ENCODE measurements at places on chromosomes 11 and 22.
A peak's percentile ranks its signal among the peaks of the same experiment; 100 is the strongest.

DNA sequence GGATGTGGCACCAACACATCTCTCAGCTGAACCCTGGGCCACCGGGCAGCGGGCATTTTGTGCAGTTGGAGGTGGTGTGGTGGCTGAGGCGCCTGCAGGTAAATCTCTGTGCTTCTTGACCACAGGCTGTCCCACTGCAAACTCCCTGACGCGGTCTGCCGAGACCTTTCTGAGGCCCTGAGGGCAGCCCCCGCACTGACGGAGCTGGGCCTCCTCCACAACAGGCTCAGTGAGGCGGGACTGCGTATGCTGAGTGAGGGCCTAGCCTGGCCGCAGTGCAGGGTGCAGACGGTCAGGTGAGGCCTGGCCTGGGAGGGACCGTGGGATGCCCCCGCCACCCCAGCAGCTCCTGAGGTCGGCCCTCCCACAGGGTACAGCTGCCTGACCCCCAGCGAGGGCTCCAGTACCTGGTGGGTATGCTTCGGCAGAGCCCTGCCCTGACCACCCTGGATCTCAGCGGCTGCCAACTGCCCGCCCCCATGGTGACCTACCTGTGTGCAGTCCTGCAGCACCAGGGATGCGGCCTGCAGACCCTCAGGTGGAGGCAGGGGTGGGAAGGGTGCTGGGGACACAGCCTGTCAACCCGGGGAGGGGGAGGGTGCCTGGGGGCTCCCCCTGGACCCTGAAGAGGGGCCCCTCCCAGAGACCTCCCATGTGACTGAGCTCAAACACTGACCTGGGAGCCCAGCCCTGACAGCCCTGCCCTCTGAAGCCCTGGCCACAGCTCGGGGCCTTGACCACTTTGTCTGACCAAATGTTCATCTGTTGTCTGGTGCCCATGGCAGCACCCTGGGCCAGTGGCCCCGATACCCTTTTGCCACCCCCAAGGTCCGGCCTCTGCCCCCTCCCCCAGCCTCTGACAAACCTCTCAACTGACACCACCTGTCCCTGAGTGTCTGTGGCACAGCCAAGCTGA is 4.6 kb upstream of the PGGHG start:
- no peak for DNase-seq

DNA sequence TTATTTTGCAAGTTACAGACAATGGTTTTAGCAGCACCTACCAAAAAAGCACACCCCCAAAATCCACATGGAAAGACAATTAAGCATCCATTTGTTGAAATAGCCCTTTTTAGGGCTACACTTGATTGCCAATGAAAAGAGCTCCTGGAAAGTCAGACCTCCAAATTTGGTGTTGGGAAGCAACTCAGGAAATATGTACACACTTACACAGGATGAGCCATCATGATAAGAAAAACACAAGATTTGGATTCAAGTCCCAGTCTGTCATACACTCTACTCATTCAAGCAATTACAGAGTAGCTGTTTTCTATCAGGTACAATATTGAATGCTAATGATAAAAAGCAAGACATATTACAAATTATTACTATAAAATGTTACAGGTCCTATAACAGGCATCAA is 31.5 kb downstream of the FAM168A start:
- DNase-seq, result no peak

- no peak for DNase-seq
Measured at GRCh38 chr11:71441251-71441650, 6.9 kb downstream of the DHCR7 start.

- DNase-seq, result no peak
Measured at GRCh38 chr22:39419096-39419495, 19.5 kb downstream of the TAB1 start.

DNA sequence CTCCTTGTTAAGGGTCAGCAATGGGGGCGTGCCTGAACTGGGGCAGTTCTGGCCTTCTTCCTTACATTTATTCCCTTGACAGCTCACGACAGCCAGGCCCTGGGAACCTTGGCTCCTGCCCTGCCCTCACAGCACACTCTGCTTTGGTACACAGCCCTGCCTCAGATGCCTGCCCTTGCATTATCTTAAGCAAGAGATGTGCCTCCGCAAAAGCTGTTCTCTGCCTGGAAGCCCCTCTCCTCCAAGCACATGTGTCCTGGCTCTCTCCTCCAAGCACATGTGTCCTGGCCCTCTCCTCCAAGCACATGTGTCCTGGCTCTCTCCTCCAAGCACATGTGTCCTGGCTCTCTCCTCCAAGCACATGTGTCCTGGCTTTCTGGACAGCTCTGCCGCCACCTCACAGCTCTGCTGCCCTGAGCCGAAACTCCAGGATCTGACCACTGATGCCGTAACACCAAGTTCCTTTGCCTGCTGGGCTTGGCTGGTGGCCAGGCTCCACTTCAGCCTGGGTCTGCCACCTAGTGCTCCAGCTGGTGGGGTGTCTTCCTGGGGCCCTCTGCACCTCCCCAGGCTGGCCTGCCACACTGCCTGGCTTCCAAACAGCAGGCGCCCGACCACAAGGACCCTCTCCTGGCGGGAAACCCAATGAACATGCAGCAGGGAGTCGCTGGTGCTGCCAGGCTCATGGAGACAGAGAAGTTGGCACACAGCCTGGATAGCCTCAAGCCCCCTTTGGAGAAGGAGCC is 53.0 kb downstream of the SCUBE1 start:
- DNase-seq, result no peak

DNA sequence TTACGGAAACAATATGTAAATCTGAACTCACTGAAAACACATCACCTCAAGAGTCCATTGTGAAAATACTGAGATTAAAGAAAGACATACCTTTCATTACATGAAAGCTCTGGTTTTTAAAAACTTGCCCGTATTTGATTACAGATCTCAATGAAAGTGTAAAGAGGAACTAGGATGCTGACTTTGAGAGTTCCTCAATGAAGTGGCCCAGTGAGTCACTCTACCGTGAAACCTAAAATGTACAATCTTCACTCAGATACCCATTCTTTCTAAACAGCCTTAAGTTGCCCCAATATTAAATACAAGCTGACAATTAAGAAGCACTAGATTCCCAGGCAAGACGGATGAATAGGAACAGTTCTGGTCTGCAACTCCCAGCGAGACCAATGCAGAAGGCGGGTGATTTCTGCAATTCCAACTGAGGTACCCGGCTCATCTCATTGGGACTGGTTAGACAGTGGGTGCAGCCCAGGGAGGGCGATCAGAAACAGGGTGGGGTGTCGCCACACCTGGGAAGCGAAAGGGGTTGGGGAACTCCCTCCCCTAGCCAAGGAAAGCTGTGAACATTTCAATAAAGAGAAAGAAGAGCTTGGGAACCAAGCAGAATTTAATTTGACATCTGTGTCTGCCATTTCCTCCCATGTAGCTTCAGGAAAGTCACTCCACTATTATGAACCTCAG is 33.8 kb upstream of the OR9G4 start:
- DNase-seq, result no peak

- DNase-seq, result no peak
Measured at GRCh38 chr11:22244986-22245592, 52.2 kb downstream of the ANO5 start.

DNA sequence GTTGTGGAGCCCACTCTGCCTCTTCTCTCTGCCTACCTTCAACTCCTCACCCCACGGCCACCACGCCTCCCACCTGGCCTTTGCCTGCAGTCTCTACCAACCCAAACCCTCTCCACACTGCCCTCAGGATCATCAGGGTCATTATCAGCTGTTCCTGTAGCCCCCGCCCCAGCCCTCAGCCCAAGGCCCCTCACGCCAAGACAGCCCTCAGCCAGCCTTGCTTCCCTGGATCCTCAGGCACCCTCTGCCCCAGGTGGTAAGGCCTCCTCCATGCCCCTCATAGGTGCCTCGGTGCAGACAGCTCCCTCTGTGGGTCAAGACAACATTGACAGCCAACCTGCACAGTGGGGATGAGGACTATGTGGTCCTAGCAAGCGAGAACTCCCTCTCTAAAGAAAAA is 1.7 kb downstream of the SBF1 start:
- DNase-seq, result no peak

GRCh38 chr11:11389238-11389637 is 36.2 kb upstream of the CSNK2A3 start:
- DNase-seq, result no peak

- DNase-seq, result no peak
Measured at GRCh38 chr22:18035751-18036150, 11.4 kb upstream of the MICAL3 start.

GRCh38 chr11:134536677-134537076 is 124.6 kb upstream of the B3GAT1 start:
- DNase-seq, result no peak

DNA sequence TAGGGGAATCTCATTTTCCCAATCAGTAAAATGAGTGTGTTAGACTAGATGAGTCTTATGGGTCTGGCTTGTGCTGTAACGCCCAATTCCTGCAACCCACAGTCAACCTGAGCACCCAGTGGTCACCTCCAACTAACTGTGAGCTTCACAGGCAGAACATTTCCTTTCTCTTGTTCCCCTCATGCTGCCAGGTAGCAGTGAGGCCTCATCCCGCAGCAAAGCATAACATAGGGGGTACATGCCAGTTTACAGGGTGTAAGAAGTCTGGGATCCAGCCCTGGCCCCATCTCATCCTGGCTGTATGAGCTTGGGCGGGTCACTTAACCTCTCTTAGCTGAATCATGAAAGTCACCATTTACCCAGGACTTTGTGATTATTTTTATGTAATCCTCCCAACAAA is 3.7 kb downstream of the EFEMP2 start:
- no peak for DNase-seq

DNA sequence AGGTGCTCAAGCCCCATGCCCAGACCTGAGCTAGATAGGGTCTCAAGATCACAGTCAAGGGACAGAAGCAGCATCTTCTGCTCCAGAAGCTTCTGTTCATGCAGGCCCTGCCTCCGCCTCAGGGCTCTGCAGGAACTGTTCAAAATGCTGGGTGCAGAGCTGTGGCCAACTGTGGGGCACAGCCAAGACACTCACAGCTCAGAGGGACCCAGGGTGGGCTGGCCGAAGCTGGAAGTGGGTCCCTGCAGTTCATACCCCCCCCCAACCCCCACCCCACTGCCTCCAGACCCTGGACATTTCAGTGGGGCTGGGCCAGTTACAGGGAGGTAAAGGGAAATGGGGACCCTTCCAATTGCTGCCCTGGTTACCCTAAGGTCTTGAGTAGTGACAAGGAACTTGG is 129.0 kb downstream of the CRYBB2 start:
- DNase-seq, result no peak

GRCh38 chr11:8333811-8334401 is 70.2 kb upstream of the LMO1 start:
- DNase-seq, result no peak

GRCh38 chr11:133832096-133832990 is 13.0 kb downstream of the SPATA19 start:
- DNase-seq, result no peak

DNA sequence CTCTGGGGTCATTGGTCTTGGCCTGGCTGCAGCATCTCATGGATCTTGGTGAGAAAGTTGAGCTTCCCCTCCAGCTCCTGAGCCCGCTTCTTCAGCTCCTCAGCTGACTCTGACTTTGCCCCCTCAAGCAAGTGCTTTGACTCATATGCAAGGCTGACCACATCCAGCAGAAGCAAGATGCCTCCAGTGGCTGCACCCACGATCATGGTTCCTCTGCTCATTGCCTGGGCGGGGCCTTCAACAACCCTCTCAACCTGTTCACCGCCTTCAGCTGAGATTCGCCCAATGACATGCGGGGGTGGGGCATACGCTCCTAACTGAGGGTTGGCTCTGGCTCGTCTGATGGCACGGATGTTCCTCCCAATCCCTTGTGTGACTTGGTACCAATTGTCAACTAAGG is 11.9 kb downstream of the APOL2 start:
- no peak for DNase-seq

DNA sequence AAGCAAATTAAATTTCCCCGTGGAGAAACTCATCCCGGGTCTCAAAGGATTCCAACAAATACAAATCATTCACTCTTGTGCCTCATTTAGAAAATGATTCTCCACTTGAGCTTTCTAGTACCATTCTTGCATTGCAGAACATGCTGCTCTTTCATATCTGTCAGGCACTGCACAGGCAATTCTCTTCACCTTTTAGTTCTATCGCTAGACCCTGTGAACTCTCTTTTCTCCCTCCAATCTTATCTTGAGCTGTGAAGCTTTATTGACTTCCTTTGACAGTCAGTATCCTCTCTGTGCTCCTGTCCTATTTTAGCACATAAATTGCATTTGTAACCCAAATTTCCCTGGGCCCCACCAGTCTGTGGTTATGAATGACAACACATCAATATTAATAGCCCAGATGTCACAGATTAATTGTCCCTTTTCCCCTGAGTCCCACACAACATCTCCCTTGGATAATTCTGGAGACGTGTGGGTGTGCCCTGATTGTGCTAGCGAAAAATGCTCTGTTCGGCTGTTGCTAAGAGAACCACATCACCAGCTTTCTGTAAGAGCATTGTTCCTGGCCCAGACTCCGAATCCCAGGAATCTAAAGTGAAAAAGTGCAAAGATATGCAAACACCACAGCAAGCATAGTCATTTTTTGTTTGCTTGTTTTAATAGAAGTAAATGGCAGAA is 22.4 kb upstream of the SC5D start:
- no peak for DNase-seq

DNA sequence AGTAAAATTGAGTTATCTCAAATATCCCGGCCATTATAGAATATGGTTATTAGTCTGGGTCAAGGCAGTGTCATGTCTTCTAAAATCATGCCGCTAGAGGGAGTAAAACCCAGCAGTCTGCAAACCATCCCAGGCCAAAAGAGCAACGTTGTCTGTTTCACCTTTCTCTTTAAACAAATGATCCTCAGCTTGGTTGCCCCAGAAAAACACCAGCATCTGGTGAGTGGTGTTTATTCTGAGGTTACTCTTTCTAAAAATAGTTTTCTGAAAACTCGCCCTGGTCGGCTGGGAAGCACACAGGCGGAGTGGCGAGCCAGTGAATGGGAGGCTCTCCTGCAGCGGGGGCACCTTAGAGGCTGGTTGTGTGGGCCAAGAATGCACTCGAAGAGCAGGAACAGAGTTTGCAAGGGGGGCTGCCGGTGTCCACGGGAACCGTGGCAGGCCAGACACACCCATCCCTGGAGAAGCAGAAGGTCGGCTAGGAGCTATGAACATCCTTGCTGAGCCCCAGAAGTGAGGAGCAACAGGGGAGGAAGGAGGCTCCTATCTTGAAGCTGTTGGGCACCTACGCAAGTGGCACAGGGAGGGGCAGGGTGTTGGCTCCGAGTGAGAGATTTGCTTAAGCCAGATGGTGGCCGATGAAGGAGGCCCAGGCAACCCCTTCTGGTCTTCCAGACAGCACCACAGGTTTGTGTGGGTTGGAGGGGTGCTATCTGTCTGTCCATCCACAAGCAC is 297.1 kb downstream of the ETS1 start:
- peak; percentile 57 for DNase-seq

- no peak for DNase-seq
Measured at GRCh38 chr11:117986981-117987574, 884 bp downstream of the IL10RA start.

GRCh38 chr11:105100206-105100605 is 39.4 kb downstream of the CARD18 start:
- DNase-seq, result no peak

DNA sequence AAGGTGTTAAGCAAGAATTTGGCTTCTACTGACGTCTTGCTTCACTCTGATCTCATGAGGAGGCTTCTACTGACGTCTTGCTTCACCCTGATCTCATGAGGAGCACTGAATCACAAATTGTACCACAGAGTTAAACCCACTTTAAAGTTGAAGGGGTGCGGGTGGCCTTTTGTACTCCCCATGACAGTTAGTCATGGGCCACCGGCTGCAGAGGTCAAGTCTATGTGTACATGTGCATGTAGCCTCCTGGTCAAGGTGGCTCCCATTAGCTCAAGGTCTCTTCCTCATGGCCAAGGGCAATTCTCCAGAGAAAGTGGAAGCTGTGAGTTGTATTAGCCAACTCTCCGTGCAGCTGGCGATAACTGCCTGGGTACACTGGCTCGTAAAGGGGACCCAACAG is 23.1 kb upstream of the FZD4 start:
- DNase-seq, result no peak
